ENCODE measurements at places on chromosomes 2 and 18. TPM values are rescaled to one million over a fixed set of nuclear protein-coding genes. Genes with fewer than 3 reads are reported as not detected.

CYS1 gene
- total RNA-seq: 2.0 TPM

AQP12B gene
- not detected for total RNA-seq

STAMBP gene
- total RNA-seq: 51.3 TPM

MARCHF4 gene
- total RNA-seq: 4.0 TPM

PLGLB2 gene
- total RNA-seq: 4.6 TPM

OR6B2 gene
- not detected for total RNA-seq

MC2R gene
- not detected for total RNA-seq

RTKN gene
- total RNA-seq: 52.5 TPM

LRATD1 gene
- total RNA-seq: 15.8 TPM

TMEM214 gene
- total RNA-seq: 36.2 TPM

TUBA4B gene
- 1.5 TPM for total RNA-seq

GATA6 gene
- 4.6 TPM for total RNA-seq

RRM2 gene
- 16.6 TPM for total RNA-seq

PAX8 gene
- total RNA-seq: 7.0 TPM

SGPP2 gene
- 8.9 TPM for total RNA-seq

NYAP2 gene
- total RNA-seq: 3.7 TPM

UGT1A5 gene
- total RNA-seq: not detected

SPIRE1 gene
- 61.3 TPM for total RNA-seq

CABLES1 gene
- total RNA-seq: 11.9 TPM

AOX1 gene
- 9.2 TPM for total RNA-seq

L3MBTL4 gene
- 8.7 TPM for total RNA-seq

C2orf80 gene
- 15.7 TPM for total RNA-seq

NHEJ1 gene
- 12.7 TPM for total RNA-seq

NEB gene
- 8.5 TPM for total RNA-seq

FOXI3 gene
- total RNA-seq: 0.06 TPM

MAP3K19 gene
- total RNA-seq: 16.0 TPM

SERPINB12 gene
- not detected for total RNA-seq

Measured in spinal cord (tissue), 10 donors.